ENCODE measurements at places on chromosomes 2 and 18.

DNA sequence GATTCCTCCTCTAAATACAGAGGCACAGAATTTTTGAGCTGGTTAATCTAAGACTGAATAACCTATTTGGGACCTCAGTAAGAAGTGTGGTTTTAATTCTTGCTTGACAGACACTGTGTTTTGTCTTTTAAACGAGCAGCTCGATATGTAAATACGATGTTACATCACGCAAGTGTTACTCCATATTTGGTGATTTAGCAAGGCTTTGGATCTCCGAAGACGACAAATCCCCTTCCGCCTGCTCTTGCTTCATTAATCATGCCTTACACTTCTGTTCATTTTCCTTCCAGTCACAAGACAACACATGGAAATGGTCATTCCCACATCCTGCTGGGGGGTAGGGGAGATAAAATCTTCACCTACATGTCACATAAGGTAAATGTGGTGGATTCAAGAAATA is 9.4 kb downstream of the BCL11A start:
- H3K36me3 ChIP-seq, result no peaks in the 10 kb centered on the region
- peaks cover 19% of the 10 kb centered on the region for H3K27me3 ChIP-seq

DNA sequence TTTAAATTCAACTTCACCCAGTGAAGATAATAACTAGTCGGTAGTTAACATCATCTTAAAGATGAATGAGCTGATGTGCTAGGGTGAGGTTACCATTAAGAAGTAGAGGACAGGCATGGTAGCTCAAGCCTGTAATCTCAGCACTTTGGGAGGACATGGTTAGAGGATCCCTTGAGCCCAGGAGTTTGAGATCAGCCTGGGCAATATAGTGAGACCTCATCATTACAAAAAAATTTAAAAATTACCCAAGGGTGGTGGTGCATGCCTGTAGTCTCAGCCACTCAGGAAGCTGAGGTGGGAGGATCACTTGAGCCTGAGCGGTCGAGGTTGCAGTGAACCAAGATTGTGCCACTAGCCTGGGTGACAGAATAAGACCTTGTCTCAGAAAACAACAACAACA is 4.7 kb downstream of the GALNT5 start:
- DNase-seq, result no peak
- H3K27ac ChIP-seq, result no peak overlapping the region
- H3K4me1 ChIP-seq, result no peaks in the 10 kb centered on the region
- H3K27me3 ChIP-seq, result no peaks in the 10 kb centered on the region

DNA sequence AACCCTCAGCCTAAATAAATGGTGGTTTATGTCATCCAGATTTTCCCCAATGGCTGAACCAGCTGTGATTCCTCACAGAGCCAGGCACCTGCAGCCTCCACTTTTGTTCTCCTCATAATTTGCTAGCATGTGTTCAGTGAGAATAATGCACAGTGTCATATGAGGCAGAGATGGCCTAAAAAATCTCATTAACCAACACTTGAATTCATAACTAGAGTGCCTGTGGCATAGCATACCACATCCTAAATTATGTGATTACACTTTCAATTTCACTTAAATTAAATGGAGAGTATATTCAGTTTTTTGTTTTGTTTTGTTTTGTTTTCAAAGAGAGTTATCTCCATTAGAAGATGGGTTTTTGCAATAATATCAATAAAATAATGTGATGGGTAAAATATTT is 488.0 kb downstream of the CBLN2 start:
- H3K4me1 ChIP-seq, result no peaks in the 10 kb centered on the region
- DNase-seq, result no peak
- H3K27me3 ChIP-seq, result no peaks in the 10 kb centered on the region
- H3K27ac ChIP-seq, result no peak overlapping the region
- H3K36me3 ChIP-seq, result no peaks in the 10 kb centered on the region
- no peak overlapping the region for H3K4me3 ChIP-seq

DNA sequence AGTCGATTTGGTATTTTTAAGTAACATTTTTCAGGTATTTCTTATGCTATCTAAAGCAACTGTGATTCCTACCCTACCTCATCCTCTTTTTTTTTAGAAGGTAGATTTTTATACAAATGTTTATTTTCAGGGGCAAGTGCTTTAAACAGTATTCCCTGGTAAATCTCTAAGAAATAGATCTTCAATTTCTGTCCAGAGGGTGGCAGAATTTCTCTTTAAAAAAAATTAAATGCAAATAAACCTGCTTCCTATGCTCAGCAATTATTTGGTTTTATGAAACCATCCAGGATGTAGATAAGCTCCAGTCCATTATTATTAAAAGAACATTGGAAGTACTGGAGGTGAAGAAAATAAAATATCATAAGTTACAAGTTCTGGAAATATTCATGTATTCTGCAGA is 191.9 kb downstream of the MYO3B start:
- no peak overlapping the region for H3K4me3 ChIP-seq
- DNase-seq, result no peak
- no peaks in the 10 kb centered on the region for H3K4me1 ChIP-seq
- H3K27ac ChIP-seq, result no peak overlapping the region
- no peaks in the 10 kb centered on the region for H3K27me3 ChIP-seq
- H3K36me3 ChIP-seq, result no peaks in the 10 kb centered on the region

DNA sequence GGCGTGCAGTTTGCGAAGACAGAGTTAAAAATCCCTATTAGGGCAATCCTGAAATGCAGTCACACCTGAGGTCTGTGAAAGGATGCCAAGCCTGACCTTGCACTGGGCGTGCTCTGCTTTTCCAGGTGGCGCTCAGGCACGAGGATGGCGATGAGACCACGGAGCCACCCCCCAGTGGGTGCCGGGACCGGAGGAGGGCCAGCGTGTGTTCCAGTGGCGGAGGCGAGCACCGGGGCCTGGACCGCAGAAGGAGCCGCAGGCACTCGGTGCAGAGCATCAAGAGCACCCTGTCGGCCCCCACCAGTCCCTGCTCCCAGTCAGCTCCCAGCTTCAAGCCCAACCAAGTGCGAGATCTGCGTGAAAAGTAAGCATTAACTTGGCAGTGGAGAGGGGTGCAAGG is 203.4 kb downstream of the TPGS2 start:
- no peaks in the 10 kb centered on the region for H3K4me1 ChIP-seq
- DNase-seq, result no peak
- H3K4me3 ChIP-seq, result no peak overlapping the region
- H3K27me3 ChIP-seq, result no peaks in the 10 kb centered on the region
- H3K27ac ChIP-seq, result no peak overlapping the region
- no peaks in the 10 kb centered on the region for H3K36me3 ChIP-seq

- no peak overlapping the region for H3K27ac ChIP-seq
- no peak overlapping the region for H3K4me3 ChIP-seq
- H3K4me1 ChIP-seq, result no peaks in the 10 kb centered on the region
These were observed 651.6 kb downstream of the LRRTM4 start for GRCh38 chr2:76870581-76870980.

GRCh38 chr2:4420032-4420431 is 716.7 kb downstream of the DCDC2C start:
- no peak overlapping the region for H3K27ac ChIP-seq
- no peak overlapping the region for H3K4me3 ChIP-seq
- no peaks in the 10 kb centered on the region for H3K27me3 ChIP-seq
- no peaks in the 10 kb centered on the region for H3K4me1 ChIP-seq
- H3K36me3 ChIP-seq, result no peaks in the 10 kb centered on the region

- H3K4me1 ChIP-seq, result no peaks in the 10 kb centered on the region
- no peak overlapping the region for H3K4me3 ChIP-seq
- H3K27ac ChIP-seq, result no peak overlapping the region
- DNase-seq, result no peak
These were observed 630.2 kb downstream of the ARHGAP15 start for GRCh38 chr2:143759455-143759854.

- H3K27ac ChIP-seq, result no peak overlapping the region
- H3K4me1 ChIP-seq, result no peaks in the 10 kb centered on the region
- DNase-seq, result no peak
- H3K27me3 ChIP-seq, result no peaks in the 10 kb centered on the region
- no peaks in the 10 kb centered on the region for H3K36me3 ChIP-seq
These were observed 791.3 kb upstream of the CHAC2 start for GRCh38 chr2:52976143-52976949.

- H3K4me1 ChIP-seq, result no peaks in the 10 kb centered on the region
- DNase-seq, result no peak
- no peak overlapping the region for H3K4me3 ChIP-seq
- H3K27ac ChIP-seq, result no peak overlapping the region
- no peaks in the 10 kb centered on the region for H3K36me3 ChIP-seq
- no peaks in the 10 kb centered on the region for H3K27me3 ChIP-seq
These were observed 479.4 kb downstream of the METTL4 start for GRCh38 chr18:2091937-2092336.

GRCh38 chr2:1973636-1974035 is 229.3 kb upstream of the PXDN start:
- H3K27ac ChIP-seq, result no peak overlapping the region
- no peaks in the 10 kb centered on the region for H3K36me3 ChIP-seq
- H3K4me1 ChIP-seq, result no peaks in the 10 kb centered on the region
- H3K27me3 ChIP-seq, result no peaks in the 10 kb centered on the region
- H3K4me3 ChIP-seq, result no peak overlapping the region
